ENCODE measurements at places on chromosomes 2 and 18. TPM values are rescaled to one million over a fixed set of nuclear protein-coding genes. Genes with fewer than 3 reads are reported as not detected.

DNA sequence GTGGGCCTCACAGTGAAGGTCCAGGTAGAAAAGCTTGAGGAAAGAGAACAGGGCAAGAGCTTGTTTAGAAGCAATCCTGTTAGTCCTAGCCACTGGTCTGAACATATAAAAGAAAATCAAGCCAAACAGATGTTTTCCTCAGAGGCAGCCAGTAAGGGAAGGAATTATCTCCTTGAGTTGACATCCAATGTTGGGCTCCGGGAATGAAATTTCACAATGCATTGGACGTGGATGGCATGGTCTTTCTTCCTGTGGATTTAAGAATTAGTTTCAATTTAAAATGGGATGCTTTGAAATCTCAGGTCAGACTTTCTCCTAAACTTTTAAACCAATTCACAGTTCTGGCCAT is 92.1 kb downstream of the ACKR3 start:
- no peak for DNase-seq

DNA sequence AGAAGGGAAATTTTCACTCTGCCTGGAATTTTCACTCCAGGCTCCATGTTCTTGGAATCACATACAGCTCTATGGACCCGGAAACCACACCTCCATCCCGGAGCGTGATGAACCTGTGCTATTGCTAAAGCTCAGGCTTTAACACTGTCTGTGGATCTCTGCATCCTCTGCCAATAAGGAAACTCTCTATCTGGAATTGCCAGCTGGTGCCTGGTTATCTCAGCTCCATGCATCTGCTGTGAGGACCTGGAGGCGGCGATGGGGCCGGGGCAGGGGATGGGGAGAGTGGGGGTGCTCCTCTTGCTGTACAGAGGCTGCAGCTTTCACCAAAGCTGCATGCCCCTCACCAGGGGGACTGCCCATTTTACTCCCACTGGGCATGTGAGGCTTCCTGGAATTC is 754.0 kb upstream of the SOX11 start:
- DNase-seq, result no peak

ALLC gene
- total RNA-seq, result not detected

- DNase-seq, result no peak
Measured at GRCh38 chr2:172860336-172860707, 124.7 kb downstream of the RAPGEF4 start.

ANO7 gene
- 0.59 TPM for total RNA-seq

MC2R gene
- total RNA-seq, result not detected

GRCh38 chr2:132632000-132632649 is 37.9 kb downstream of the LYPD1 start:
- no peak for DNase-seq

DNA sequence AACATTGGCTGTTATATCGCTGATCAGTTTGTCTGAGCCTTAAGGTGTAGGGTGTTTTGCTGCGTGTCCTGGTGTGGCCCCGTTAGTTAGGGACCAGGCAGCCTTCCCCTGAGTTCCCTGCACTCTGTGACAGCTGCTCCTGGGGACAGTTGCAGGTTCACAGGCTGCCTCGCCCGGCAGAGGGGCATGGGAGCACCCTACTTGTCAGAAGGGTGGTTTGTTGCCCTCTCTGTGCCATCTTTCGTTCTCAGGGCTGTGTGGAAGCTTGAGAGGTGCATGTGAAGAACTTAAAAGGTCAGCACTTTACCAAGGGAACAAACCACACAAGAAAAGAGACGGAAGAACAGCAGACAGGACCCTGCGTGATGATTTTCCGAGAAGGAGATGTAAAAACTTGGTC is 159.6 kb downstream of the LDLRAD4 start:
- DNase-seq, result no peak

ITSN2 gene
- 47.9 TPM for total RNA-seq

CTDSP1 gene
- total RNA-seq, result 51.0 TPM

NGEF gene
- 0.14 TPM for total RNA-seq

DNA sequence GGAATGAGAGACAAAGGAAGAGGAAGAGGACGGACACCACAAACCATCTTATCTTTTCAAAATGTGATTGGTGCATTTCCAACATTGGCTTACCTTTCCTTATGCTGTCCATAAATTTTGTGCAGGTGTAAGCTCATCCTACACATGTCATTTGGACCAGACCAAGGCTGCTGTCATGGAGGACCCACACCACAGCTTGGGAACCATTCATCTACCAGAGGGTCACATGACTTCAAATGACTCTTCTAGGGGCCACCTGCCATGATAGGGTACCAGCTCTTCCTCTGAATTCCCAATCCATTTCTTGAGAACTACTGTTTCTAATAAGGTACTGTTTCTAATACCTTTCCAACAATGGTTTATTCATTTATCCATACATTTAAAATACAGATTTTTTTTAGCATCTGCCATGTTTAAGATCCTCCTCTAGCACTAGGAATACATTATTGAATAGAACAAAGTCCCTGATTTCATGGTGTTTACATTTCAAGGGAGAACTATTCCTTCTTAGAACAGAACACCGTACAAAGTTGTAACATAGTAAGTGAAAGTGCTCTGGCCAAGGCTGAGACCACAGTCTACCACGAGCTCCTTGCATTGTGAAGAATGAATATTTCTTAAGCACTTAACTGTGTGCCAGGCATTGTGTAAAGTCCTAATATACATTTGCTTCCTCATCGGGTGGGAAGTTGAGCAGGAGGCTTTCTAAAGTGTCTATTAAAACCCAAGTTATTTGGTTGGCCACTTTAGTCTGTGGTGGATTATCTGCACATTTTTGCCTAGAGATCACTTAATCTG is 246.1 kb upstream of the FN1 start:
- no peak for DNase-seq

DNA sequence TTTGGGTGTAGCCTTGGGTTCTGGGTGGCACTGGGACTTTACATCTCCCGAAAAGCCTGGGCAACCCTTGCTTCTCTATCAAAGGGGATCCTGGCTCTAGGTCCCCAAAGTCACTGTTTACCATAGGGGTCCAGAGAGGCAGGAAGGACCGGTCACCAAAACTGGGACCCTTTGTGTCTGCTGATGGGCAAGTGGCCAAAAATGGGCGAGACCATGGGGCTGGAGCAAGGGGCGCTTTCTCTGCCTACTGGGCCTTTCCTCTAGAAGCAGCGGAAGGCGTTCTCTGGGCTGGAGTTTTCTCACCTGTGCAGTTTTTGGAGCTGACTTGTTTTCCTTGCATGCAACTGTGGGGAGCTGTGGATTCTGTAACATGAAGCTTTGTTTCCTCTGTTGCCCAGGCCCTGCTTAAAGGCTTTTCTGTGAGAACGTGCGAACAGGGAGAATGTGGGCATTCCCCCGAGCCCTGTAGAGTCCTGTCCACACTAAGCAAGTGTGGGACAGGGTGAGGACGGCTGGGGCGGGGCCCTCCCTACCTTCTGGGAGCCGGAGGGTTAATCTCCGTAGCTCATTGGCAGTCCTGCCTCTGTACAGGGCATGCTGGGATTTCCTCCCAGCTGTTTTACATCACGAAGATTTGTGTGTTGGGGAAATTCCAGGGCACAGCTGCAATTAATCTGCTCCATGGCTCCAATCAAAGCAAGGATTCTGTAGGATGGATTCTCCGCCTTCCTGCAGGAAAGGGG is 50.2 kb downstream of the TGOLN2 start:
- no peak for DNase-seq

DNA sequence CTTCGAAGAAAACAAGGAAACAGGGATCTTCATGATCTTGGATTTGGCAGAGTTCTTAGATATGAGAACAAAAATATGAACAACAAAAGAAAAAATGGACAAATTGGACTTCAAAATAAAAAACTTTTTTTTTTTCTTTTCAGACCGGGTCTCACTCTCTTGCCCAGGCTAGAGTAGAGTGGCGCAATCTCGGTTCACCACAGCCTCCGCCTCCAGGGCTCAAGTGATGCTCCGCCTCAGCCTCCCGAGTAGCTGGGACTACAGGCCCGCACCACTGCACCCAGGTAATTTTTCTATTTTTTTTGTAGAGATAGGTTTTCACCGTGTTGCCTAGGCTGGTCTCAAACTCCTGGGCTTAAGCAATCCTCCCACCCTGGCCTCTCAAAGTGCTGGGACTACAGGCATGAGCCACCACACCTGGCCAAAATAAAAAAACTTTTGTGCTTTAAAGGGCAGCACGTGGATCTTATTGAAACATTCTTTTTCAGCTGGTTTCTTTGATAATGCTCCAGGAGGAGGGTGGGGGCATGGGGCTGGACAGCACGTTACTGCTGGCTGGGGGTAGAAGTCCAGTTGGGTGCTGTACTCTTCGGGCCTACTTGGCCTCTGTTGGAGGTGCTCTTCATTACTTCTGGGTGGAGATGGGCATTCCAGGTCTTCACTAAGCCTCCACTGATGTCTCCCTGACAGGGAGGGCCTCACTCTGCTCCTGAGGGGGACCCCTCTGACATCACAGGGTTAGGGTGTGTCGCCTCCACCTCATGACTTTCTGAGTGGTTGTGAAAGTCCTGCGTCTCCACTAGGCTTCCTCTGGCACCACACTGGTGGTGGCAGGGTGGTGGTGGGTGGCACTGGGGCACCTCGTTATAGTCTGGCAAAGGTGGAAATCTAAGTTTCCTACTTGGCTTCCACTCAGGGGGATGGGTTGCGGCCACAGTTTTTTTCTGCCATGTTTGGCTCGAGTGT is 150.5 kb upstream of the XPO1 start:
- DNase-seq, result no peak

GRCh38 chr2:190537765-190538164 is 3.2 kb upstream of the NEMP2 start:
- no peak for DNase-seq

DNA sequence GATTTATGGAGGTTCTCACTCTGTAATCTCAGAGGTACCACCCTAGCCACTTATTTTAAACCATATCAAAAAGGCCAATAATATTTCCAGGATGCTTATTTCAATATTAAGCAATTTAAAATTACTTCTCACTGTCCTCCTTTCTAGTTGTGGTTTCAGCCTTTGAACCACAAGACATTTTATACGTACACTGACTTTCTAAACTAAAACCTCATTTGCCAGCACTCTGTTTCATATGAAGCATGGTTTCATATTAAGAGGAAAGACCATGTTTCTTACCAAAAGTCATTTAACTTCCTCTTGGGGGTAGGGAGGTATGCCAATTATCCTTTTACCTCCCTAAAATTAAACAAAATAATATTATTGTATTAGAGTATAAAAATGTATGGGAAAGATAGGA is 399.8 kb downstream of the CDH7 start:
- DNase-seq, result no peak

MAPK4 gene
- total RNA-seq, result not detected

DNA sequence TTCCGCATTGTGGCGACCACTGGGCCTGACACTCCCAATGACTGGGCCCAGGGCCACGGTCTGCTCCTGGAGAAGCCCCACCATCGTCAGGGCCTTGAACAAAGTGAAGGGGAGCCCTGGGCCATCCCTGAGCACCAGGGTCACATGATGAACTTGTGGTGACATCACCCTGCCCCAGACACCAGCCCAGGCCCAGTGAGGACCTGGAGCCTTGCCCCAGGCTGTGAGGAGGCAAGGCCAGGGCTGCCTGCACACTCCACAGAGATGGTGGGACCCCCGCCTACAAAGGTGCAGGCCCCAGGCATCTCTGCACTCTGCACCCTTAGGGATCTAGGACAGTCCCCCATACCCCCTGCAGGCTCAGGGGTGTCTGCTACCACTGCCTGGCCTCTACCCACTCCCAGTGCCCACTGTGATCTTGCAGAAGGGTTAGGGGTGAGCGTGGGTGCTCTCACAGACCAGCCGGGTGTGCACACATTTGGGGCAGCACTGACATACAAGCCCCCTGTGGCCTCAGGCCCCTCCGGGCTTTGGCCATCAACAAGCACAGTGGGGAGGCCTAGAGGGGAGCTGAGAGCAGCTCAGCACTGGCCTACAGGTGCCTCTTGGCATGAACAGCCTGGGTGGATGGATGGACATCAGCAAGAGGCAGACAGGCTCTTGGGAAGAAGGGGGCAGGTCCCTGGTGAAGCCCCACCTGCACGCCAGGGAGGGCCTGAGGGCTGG is 624.0 kb upstream of the LRRTM4 start:
- no peak for DNase-seq

ERCC3 gene
- total RNA-seq, result 52.4 TPM

DNA sequence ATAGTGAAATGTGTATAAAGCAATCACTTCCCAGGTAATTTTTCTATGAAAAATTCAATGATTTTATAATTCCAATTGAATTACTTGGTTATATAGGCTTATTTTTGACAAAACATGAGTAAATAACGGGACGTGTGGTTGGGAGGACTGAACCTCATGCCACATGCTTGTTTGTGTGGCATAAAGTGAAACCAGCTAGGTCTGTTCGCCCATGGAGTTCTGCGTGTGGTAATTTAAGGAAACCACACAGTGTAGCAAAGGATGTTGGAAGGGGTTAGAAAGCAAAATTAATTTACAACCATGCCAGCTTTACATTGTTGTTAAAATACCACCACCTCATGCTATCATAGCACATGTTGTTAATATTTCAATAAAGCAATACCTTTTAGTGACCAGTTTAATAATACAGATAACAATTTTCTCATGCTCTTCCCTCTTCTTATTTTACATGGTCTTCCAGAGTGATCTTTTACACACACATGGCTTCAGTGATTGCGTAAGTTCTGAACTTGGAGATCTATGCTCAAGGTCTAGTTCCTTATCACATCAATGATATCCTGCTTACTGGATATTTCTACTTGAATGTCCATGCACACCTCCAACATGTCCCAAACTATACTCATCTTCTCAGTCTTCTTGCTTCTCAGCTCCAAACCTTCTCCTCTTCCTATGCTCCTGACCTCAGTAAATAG is 156.4 kb upstream of the ITGA4 start:
- DNase-seq, result no peak

- DNase-seq, result no peak
Measured at GRCh38 chr2:240559286-240559685, 871 bp upstream of the DUSP28 start.

GRCh38 chr2:31168291-31168690 is 30.1 kb upstream of the GALNT14 start:
- no peak for DNase-seq

GRCh38 chr2:234794866-234795265 is 157.0 kb upstream of the SH3BP4 start:
- no peak for DNase-seq

DNA sequence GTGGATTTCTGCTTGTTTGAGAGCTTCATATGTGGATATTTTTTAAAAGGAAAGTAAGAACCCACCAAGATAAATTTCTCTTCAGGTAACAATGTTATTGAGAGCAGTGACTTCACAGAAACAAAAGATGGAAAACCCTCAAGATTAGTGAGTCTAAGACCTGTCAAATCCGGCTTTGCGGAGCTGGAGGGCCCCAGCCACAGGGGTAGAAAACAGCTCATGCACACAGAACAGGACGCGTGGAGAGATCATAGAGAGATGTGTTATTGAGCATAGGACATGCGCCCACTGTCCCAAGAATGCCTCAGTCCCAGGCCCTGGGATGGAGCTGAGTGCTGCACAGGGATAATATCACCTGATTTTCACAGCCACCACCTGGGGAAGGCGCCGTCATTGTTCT is 21.3 kb downstream of the EDAR start:
- DNase-seq, result no peak

Measured in pulmonary artery endothelial cell (primary cell).